Hematopoietic multipotent progenitor cell treated with erythropoietin and hydrocortisone succinate and interleukin-3 and kit ligand, for 17 days (in vitro differentiated cells): ENCODE measurements at places on chromosomes 12 and 14.

DNA sequence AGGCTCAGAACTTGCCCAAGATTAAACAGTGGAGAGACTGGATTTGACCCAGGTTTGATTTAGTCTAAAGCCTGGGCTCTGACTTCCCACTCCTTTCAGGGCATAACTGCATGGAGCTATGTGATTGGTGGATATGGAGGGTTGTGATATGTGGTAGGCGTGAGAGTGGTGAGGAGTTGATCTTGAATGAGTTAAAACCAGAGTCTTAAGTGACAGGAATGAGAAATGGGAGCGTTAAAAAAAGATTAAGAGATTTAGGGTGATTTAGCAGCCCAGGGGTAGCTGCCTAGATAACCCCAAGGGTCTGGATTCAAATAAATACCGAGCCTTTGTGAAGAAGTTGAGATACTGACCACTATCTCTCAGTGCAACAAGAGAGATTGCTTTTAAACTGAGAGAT lies 8.4 kb downstream of the SYNDIG1L start:
- DNase-seq: no peak

GRCh38 chr14:43894534-43894933 lies 612.5 kb downstream of the FSCB start:
- peak; percentile 6 for DNase-seq

DNA sequence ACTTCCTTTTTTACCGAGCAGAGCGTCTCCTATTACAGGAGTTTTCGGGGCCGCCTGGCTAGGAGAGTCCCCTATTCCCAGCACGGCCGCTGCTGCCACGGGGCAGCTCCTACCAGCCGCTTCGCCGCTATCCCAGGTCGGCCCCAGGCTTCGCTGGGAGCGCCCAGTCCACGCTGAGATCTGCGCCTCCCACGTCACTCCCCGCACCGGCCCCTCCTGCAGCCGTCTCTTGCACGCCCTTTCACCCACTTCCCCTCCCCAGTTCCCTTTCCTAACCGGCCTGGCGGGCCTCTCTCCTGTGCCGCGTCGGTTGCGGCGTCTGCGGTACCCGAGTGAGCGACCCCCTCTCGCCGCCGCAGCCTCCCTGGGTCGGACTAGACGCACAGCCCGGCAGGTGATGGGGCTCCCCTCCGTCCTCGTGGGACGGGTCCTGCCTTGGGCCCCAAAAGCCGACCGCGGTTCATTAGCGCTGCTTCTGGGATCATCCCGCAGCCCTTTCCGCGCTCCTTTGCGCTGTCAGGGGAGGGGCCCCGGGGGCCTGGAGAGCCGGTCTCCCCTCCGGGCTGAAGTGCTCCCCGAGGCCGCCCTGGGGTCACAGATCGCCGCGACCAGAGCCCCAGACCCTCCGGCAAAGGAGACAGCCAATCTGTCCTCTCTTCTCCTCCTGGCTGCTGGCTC lies 1318.4 kb downstream of the TMEM121 start:
- DNase-seq: peak; percentile 53

- no peak for DNase-seq
These were observed 15.7 kb upstream of the SLC10A1 start for GRCh38 chr14:69812711-69813110.

- DNase-seq: no peak
These were observed 24.9 kb upstream of the BCDIN3D start for GRCh38 chr12:49867570-49868341.

DNA sequence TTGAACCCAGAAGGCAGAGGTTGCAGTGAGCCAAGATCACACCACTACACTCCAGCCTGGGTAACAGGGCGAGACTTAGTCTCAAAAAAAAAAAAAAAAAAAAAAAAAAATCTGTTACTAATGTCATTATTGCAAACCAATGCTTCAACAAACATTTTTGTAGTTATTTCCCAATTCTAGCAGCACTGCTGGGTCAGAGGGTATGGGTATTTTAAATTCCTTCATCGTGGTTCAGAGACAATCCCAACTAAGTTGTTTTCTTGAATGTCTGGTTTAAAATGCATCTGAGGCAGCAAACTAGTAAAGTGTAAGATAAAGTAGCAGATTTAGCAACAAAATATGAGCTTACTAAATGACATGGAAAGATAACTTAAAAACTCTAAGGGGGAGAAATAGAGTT lies 65.6 kb downstream of the FERMT2 start:
- no peak for DNase-seq

- no peak for DNase-seq
These were observed 3.2 kb upstream of the MGST1 start for GRCh38 chr12:16344269-16344668.

DNA sequence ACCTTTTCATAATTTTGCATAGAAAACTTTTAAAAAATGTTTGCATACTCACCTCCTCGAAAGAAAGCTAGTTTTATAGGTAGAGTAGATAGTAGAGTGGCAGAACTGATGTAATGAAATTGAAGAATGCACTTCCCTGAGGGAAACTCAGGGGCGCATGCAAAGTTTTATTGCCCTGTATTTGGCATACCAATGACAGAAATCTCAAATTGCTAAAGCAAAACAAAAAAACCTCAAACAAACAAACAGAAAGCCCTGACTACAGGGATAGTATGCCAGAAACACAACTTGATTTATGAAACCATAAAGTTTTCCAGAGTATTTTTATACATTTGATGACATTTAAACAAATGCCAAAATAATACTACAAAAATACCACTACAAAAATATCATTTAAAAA lies 1.8 kb downstream of the RASSF9 start:
- DNase-seq: no peak

GRCh38 chr12:62261876-62262517 lies 1.8 kb downstream of the USP15 start:
- peak; percentile 63 for DNase-seq

- DNase-seq: no peak
These were observed 176.7 kb downstream of the CALM1 start for GRCh38 chr14:90573385-90574105.

DNA sequence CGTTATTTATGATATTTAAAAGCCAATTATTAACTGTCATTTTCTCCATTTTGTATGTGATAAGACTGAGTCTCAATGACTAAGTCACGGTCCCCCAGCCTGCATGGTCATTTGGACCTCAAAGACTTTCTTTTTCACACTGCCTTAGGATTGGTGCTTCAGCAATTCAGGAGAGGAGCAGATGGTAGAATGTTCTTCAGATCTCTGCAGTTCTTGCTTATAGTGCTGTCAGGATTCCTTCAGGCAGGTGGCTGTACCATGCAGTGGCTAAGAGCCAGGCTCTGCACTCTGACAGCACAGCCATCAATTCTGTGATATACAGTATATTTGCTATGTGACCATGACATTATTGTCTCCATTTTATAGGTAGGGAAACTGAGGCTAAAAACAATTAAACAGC lies 18.7 kb downstream of the SSPN start:
- no peak for DNase-seq

- DNase-seq: no peak
These were observed 15.1 kb downstream of the FRMD6 start for GRCh38 chr14:51666826-51667225.

- no peak for DNase-seq
These were observed 13.6 kb downstream of the PAPLN start for GRCh38 chr14:73250781-73251500.

DNA sequence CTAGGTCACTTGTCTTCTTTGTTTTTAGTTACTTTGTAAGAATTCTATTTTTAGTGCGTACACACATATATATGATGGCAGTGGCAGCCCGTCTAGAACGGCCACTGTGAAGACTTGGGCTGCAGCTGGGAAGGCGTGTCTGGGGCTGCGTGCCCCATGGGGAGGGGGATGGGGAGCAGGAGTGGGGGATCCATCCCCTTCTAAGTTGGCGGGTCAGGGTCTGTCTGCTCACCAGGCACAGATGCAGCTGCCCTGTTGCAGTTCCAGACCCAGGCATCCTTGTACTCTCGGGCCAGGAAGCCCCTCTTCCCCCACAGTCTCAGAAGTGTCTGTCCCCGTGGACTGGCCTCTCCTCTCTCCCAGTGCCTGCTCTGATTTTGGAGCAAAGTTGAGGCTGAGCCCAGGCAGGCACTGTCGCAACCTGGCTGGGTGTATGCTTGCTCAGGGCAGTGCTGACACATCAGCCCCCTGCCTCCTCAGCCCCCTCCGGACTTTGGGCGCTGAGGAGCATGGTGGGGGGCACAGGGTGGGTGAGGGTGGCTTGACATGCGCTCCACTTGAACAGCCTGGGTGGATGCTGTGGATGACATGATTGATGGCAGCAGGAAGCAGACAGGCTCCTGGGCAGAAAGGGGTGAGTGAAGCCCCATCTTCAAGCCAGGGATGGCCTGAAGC lies 271.2 kb upstream of the NAV3 start:
- no peak for DNase-seq

- DNase-seq: no peak
These were observed 62.6 kb downstream of the DCAF5 start for GRCh38 chr14:69090187-69090789.
